ENCODE measurements at places on chromosomes 11 and 22.

GRCh38 chr11:10067629-10068300, 226.3 kb downstream of the SBF2 start:
- DNase-seq: no peak

GRCh38 chr22:43244402-43244801, 57.5 kb upstream of the TTLL12 start:
- no peak for DNase-seq

- DNase-seq: no peak
These were observed 15.0 kb upstream of the ANO1 start for GRCh38 chr11:70063121-70063520.

- no peak for DNase-seq
These were observed 31.9 kb downstream of the PDGFB start for GRCh38 chr22:39212721-39213376.

GRCh38 chr22:29479417-29480261, at the start of gene NEFH:
TSS of gene NEFH (plus strand) at chr22:29480218. CDS start at chr22:29480263, 45 bp downstream.
- no peak for DNase-seq

GRCh38 chr11:78221396-78222315, 32.9 kb downstream of the USP35 start:
- no peak for DNase-seq

- DNase-seq: no peak
These were observed 628.4 kb downstream of the BRD1 start for GRCh38 chr22:49199224-49199623.

- no peak for DNase-seq
These were observed 193.4 kb upstream of the BLID start for GRCh38 chr11:122309262-122309925.

DNA sequence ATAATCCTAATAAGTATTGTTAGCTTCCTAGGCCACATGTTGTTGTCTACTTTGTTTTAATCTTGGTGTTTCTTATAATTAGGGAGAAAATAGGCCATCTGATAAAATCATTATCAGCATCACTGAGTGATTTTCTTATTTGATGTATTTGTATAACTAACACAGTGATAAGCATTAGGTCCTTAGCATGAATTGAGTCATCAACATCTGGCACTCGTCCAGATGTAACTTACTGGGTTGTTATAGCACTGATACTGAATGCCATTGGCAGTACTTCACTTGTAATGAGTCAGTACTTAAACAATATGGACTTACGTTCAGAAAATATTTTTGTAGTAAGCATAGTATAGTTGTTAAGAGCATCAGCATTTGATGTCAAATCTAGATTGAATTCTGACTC, 16.2 kb downstream of the API5 start:
- no peak for DNase-seq

DNA sequence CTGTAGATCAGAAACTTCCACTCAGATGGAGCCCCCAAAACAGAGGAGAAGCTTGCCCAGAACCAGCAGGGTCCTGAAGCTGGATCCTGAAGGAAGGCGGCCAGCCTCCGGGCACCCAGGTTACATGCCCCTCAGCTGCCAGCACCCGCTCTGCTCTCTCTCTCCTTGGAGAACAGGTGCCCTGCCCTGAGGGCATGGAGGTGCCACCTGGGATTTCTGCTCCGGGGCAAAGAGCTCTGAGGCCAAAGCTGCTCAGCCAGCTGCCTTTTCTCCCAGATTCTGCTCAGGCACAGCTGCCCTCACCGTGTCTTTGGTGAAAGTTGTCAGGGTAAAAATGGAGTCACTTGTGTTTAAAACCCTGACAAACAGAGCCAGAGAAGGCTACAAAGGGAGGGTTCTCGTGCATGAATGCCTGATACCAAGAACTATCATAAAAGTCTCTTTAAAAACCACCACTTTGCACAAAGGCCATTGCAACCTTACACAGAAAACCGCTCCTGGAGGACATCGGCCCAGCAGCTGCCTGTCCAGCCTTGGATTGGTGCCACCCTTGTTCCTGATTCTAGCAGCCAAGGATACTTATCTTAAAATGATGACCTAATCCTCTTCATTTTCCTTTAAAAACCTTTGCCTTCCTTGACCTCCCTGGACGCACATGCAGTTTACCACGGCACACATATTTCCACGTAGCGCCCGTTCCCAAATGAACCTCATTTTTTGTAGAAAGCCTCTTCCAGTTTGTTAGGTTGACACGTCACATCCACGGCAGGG, 140.0 kb downstream of the CACNA1I start:
- no peak for DNase-seq
